Inflammatory macrophage treated with lipopolysaccharide for 1 hour (primary cell): ENCODE measurements at places on chromosomes 5 and 9.

GRCh38 chr5:150184990-150185912 lies 4.6 kb upstream of the SLC6A7 start:
- DNase-seq: peak; percentile 82

GRCh38 chr5:140116716-140117115 lies 2.8 kb downstream of the PURA start:
- DNase-seq: no peak

DNA sequence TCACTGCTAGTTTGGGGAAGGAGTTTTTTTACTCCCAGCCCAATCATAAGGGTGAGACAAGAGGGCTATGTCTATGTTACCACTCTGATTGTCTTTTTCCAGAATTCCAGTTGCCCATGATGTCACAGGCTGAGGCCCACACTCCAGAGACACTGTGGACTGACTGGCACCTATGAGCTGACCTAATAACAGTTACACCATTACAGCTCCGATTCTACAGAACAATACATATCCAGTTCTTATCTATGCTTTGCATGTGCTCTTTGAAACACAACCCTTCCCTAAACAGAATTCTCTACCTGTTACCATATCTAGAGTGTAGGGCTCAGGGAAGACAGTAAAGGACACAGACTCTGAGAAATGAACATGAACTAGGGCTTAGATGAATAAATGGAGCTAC lies 45.7 kb upstream of the ALDOB start:
- no peak for DNase-seq

DNA sequence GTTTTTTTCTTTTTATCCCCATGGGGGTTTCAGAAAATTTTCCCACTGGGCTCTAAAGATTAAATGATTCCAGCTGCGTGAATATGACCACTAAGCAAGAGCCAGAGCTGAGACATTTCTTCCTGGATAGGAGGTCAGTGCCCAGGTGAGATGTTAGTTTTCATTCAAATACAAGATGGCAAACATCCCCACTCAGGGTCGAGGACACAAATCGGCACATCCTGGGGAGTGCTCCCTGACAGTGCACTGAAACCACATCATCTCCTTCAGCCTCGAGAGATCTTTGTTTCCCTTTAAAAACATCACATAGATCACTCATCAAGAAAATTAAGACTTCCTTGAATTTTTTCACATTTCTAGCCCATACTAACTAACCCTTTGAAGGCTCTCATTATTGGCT lies 273.2 kb upstream of the PANK3 start:
- no peak for DNase-seq

DNA sequence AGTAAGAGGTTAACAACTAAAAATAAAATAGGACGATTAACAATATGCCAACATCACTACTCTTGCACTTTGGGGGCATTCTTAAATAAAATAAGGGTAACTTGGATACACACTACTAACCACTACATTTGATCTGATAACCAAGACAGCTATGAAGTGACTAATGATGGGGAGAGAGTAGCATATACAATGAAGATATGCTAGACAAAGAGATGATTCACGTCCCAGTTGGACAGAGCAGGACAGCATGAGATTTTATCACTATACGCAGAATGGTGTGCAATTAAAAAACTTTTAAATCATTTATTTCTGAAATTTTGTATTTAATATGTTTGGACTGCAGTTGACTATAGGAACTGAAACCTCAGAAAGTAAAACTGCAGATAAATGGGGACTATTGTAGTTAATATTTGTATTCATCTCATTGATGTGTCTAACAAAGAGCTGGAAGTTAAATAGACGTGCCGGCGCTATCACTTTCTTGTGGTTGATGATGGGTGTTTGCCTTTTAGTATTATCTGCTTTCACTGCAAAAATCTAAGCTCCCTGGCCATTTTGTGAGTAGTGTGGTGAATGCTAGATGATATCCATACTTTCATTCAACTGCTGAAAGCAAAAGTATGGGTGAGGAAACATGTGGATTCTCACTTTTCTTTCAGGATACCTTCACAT lies 18.7 kb downstream of the GIN1 start:
- no peak for DNase-seq

- DNase-seq: no peak
Observed at GRCh38 chr5:164742025-164742424, 1236.6 kb downstream of the MAT2B start.

GRCh38 chr5:130715541-130715940 lies 449.5 kb downstream of the HINT1 start:
- DNase-seq: no peak

DNA sequence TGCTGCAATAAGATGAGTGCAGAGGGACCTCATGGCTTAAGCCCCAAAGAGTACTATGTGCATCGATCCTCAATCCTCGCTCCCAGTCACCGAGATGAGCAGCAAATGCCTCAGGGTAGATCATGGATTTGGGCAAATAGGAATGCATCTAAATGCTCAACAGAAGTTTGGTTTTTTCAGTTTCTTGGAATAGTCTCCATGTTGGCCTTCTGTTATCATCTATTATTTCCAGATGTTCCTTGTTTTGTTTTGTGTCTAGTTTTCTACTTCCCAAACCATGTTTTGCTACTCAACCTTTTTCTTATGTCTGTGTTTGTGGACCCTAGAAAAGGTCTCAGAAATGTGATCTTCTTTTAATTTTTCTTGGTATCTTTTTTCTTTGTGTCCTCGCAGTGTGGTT lies 43.5 kb upstream of the RASGRF2 start:
- no peak for DNase-seq

GRCh38 chr5:129739773-129740172 lies 8.1 kb upstream of the MINAR2 start:
- DNase-seq: no peak

DNA sequence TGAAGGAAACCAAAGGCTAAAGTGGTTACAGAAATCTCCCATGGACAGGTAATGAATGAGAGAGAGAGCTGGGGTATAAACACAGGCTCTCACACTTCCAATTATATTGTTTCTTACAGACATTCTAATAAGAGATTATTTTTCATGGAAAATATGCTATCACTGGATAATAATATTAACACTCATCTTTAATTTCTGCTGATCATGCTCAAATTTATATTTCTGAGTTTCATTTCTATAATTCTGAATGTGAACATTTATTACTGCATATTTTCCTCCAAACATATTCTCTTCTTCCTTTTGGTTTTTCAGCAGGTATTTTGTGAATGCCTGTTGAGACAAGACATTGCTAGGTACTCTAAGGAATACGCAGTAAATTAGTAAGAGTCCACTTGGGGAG lies 410.2 kb upstream of the DAP start:
- DNase-seq: no peak

GRCh38 chr9:89433826-89434225 lies 64.1 kb downstream of the SEMA4D start:
- DNase-seq: no peak

DNA sequence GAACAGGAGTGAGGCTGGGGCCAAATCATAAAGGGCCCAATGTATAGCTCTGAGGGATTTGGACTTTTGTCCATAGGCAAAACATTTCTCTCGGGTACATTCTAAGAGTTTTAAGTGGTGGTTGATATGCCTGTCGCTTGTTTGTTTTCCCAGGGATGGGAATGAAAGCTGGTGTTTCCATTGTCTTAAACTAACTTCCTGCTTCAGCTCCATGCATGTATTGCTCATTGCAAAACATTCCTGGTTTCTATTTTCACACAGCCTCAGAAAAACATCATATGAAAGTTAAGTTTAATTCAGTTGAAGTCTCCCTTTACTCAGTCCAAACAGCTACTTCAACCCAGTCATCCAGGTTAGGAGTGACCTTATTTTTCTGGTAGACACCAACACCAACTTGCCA lies 235.0 kb downstream of the ACTL7B start:
- DNase-seq: peak; percentile 13

DNA sequence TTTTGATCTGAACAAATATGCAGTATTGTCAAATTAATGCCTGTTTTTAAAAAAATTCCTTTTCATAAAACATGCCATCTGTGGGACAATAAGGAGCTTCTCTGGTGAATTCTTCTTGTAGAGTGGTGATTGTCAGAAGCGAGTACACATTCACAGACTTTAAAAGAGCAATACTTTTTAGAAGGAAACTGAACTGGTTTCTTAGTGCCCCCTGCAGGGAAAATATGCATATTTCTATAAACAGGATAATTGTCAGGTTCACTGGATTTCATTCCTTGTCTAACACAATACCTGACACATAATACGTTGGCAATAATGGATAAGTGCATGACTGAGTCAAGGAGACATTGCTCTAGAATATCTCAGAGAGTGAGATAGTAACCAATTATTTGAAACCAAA lies 133.7 kb downstream of the KIF4B start:
- DNase-seq: no peak

GRCh38 chr5:132272311-132273210 lies 15.1 kb downstream of the PDLIM4 start:
- DNase-seq: peak; percentile 77
